ENCODE measurements at places on chromosomes 3 and 15.

- no peak for DNase-seq
Measured at GRCh38 chr3:28262001-28262400, 20.6 kb downstream of the CMC1 start.

- no peak for DNase-seq
Measured at GRCh38 chr3:143643905-143644304, 204.4 kb downstream of the SLC9A9 start.

- no peak for DNase-seq
Measured at GRCh38 chr3:9198899-9199335, 50.5 kb downstream of the SRGAP3 start.

- no peak for DNase-seq
Measured at GRCh38 chr15:34114215-34114614, 12.3 kb downstream of the PGBD4 start.

Data from stimulated activated CD4-positive, alpha-beta T cell treated with anti-CD3 and anti-CD28 coated beads, Interleukin-1b, Interleukin-23, amount 100 ng/mL, for 48 hours (primary cell).